ENCODE measurements at places on chromosomes 2 and 18. TPM values are rescaled to one million over a fixed set of nuclear protein-coding genes. Genes with fewer than 3 reads are reported as not detected.

- peaks cover 8% of the 10 kb centered on the region for H3K4me1 ChIP-seq
- H3K36me3 ChIP-seq: no peaks in the 10 kb centered on the region
- H3K27ac ChIP-seq: no peak overlapping the region
- DNase-seq: no peak
Observed at GRCh38 chr2:241505781-241506201, 2.6 kb downstream of the STK25 start.

DNA sequence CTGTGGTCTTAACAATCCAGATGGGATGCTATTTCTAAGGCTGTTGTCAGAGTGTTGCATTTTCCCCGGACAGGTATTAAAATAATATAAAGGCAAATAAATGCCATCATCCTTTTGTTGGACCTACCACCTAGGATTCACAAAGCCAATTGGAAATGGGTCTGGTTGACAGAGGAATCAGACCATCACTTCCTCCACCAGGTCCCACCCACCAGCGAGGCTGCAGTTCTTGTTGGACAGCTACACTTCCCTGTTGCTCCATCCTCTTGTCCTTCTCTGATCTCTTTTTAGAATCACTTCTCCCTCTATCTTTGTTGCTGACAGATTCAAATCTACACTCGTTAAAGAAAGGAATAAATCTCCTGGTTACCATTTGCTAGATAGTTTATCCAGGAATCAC is 1.1 kb downstream of the TMEM169 start:
- peak overlapping the region; percentile 67 for H3K27ac ChIP-seq
- no peak for DNase-seq
- H3K36me3 ChIP-seq: peaks cover 14% of the 10 kb centered on the region
- peak overlapping the region; percentile 99 for H3K4me3 ChIP-seq
- peaks cover 54% of the 10 kb centered on the region for H3K4me1 ChIP-seq

DNA sequence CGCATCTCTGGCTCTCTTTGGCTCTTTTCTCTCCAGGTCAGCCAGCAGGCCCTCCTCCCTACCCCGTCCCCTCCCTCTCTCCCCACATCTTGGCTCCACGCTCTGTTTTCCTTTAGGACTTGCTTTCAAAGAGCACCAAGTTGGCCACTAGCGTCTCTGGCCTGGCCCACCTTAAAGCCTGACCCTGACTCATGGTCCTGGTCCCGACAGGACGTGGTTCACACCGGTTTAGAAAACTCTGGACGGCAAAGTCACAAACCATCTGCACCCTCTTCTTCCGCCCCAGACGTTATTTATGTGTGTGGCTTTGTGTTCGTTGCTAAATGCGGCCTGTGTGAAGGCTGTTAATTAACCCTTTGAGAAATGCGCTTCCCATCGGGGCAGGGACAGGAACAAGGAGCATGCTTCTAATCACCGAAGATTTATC is 169.0 kb upstream of the HAAO start:
- no peak overlapping the region for H3K4me3 ChIP-seq
- H3K27me3 ChIP-seq: peaks cover 12% of the 10 kb centered on the region
- DNase-seq: no peak
- H3K36me3 ChIP-seq: no peaks in the 10 kb centered on the region

GRCh38 chr2:108943751-108944150 is 45.3 kb downstream of the EDAR start:
- peaks cover 10% of the 10 kb centered on the region for H3K4me1 ChIP-seq
- peaks cover 6% of the 10 kb centered on the region for H3K36me3 ChIP-seq
- peaks cover 2% of the 10 kb centered on the region for H3K27me3 ChIP-seq
- no peak overlapping the region for H3K4me3 ChIP-seq
- H3K27ac ChIP-seq: no peak overlapping the region

The DSG2 gene
- 0.18 TPM for total RNA-seq

The ARMC9 gene
- 3.8 TPM for total RNA-seq

The NHEJ1 gene
- 20.7 TPM for total RNA-seq

All from activated T-helper 1 cell treated with anti-CD3 and anti-CD28 coated beads, Interleukin-12 subunit alpha, Interleukin-12 subunit beta, Interleukin-2, Interleukin-4 antibody, amounts not matched to agents 30 ng/mL and 10 ng/mL and 1 ng/mL, durations not matched to agents 14 hours and 24 hours and 36 hours (primary cell).